ENCODE measurements at places on chromosomes 12 and 14. TPM values are rescaled to one million over a fixed set of nuclear protein-coding genes. Genes with fewer than 3 reads are reported as not detected.

- no peak overlapping the region for H3K27ac ChIP-seq
- H3K4me1 ChIP-seq: no peaks in the 10 kb centered on the region
- H3K36me3 ChIP-seq: no peaks in the 10 kb centered on the region
- peaks cover 22% of the 10 kb centered on the region for H3K27me3 ChIP-seq
These were observed 71.9 kb downstream of the GSC start for GRCh38 chr14:94697773-94698556.

DNA sequence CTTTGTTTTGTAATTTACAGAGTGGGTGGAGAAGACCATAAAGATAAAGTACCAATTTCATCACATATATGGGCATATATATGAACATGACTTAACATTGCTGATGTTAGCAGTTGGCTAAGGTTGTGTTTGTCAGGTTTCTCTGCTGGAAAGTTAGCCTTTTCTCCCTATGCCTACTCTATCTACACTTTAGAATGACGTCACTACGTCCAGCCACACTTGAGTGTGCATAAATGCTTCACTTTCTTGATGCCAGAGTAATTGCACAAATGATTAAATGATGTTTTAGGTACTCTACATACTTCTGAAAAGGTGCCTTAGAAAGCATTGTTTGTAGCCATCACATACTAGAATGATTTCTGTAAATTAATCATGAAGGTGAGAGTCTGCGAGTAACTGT is 759.2 kb upstream of the MGAT4C start:
- H3K36me3 ChIP-seq: no peaks in the 10 kb centered on the region
- H3K27me3 ChIP-seq: no peaks in the 10 kb centered on the region
- no peaks in the 10 kb centered on the region for H3K4me1 ChIP-seq
- H3K27ac ChIP-seq: no peak overlapping the region

DNA sequence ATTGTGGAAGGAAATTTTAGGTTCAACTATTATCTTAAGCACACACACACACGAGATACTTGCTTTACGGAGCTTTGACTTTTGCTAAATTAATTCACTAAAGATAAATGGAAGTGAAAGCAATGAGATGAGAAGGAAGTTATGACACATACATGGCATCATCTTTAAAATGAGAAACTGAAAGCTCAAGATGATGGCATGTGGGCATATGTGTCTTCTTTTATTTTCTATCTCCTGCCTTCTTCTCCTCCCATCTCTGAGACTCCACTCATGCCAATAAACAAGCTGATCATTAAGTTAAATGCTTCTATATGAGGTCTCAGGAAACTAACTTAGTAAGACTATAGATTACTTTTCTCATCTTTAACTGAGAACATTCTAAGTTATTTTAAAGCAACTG is 216.7 kb downstream of the MED13L start:
- no peak for DNase-seq
- no peak overlapping the region for H3K27ac ChIP-seq
- H3K4me1 ChIP-seq: peaks cover 42% of the 10 kb centered on the region
- H3K27me3 ChIP-seq: no peaks in the 10 kb centered on the region
- no peaks in the 10 kb centered on the region for H3K36me3 ChIP-seq
- H3K4me3 ChIP-seq: no peak overlapping the region

DNA sequence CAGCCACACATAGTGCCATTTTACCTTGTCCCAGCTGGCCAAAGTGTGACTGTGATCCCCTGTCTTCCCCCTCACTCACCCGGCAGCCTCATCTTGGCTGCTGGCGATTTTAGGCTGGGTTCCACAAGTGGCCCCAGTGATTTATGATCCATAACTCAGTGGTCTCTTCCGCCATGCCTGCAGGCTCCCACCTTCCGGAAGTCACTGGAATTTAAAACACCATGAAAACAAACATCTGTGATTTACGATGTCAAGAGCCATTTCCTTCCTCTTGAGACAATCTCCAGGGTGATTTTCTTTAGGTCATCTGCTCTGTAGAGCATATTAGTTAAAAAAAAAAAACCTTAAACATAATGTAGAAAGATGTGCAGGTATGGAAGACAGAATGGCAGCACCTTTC is 282.3 kb downstream of the CACNA1C start:
- no peaks in the 10 kb centered on the region for H3K36me3 ChIP-seq
- no peaks in the 10 kb centered on the region for H3K27me3 ChIP-seq
- no peak overlapping the region for H3K4me3 ChIP-seq
- H3K27ac ChIP-seq: peak overlapping the region; percentile 82
- DNase-seq: no peak

- no peaks in the 10 kb centered on the region for H3K27me3 ChIP-seq
- no peak overlapping the region for H3K27ac ChIP-seq
- no peak overlapping the region for H3K4me3 ChIP-seq
- H3K36me3 ChIP-seq: no peaks in the 10 kb centered on the region
- no peak for DNase-seq
These were observed 46.1 kb downstream of the MAPKAPK5 start for GRCh38 chr12:111887926-111888745.

GRCh38 chr12:5872745-5873144 is 72.3 kb downstream of the ANO2 start:
- no peak for DNase-seq
- no peaks in the 10 kb centered on the region for H3K36me3 ChIP-seq
- no peaks in the 10 kb centered on the region for H3K27me3 ChIP-seq
- no peaks in the 10 kb centered on the region for H3K4me1 ChIP-seq
- H3K27ac ChIP-seq: no peak overlapping the region

- no peaks in the 10 kb centered on the region for H3K36me3 ChIP-seq
- H3K4me3 ChIP-seq: no peak overlapping the region
- DNase-seq: no peak
These were observed 119.2 kb downstream of the NAV3 start for GRCh38 chr12:77949943-77950342.

DNA sequence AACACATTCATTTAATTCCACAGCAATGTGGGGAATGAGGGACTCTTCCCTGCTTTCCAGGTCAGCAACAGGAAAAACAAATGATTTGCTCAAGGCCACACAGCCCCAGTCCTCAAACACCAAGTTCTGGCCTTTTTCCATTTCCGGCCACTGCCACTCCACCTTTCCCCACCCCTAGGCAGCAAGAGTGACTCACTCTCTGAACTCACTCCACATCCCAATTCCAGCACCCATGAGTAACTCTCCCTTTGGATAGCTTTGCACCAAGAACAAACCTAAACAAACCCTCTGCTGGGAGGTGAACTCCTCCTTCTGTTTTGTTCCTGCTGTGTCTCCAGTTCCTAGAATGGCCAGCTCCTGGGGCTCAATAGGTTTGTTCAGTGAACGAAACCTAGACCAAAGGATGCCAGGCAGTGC is 30.4 kb upstream of the PLEKHG6 start:
- H3K36me3 ChIP-seq: no peaks in the 10 kb centered on the region
- no peak overlapping the region for H3K4me3 ChIP-seq
- peaks cover 28% of the 10 kb centered on the region for H3K4me1 ChIP-seq
- peak overlapping the region; percentile 53 for H3K27ac ChIP-seq
- no peaks in the 10 kb centered on the region for H3K27me3 ChIP-seq

DNA sequence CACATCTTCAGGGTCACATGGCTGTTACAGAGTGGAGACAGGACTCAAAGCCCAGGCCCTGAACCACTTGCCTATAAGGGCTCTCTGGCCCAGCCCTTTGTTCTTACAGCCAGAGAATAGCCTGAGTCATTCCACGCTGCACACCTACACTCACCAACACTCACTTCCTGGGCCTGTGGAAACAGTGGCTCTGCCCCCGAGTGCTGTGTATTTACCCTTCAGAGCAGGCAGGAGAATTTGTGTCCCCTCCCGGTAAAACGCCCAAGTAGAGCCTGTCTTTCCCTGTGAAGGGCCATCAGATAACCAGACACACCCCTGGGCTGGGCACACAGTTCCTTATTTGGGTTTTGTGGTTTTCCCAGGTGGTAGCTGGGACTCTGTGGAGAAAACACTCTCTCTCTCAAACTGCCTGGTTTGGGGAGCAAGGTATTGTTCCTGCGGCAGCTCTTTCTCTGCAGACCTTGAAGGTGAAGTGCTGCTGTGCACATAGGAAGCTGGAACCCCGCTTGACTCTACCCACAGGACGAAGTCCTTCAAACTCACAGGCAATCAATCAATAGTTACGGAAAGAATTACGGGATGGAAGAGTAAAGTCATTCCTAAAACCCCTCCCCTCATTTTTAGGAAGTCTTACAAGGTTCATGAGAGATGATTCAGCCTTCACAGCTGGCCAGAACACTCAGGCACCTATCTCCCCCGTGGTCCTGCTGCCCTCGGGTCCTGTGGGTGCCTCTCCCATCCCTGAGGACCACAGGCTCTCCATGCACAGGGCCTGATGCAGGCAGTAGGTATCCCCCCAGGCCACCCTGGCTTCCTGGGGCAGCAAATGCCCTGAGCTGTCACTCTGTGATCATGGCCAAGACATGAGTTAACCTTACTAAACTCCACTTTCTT is 20.3 kb downstream of the FIGNL2 start:
- no peaks in the 10 kb centered on the region for H3K36me3 ChIP-seq
- no peak for DNase-seq
- H3K4me3 ChIP-seq: no peak overlapping the region
- peaks cover 5% of the 10 kb centered on the region for H3K27me3 ChIP-seq

GRCh38 chr14:81440041-81440440 is 39.9 kb upstream of the STON2 start:
- no peaks in the 10 kb centered on the region for H3K4me1 ChIP-seq
- DNase-seq: no peak
- peaks cover 72% of the 10 kb centered on the region for H3K27me3 ChIP-seq
- H3K27ac ChIP-seq: no peak overlapping the region
- H3K4me3 ChIP-seq: no peak overlapping the region

SLCO1B1 gene
- polyA plus RNA-seq: not detected

GLS2 gene
- 0.59 TPM for polyA plus RNA-seq

SERPINA10 gene
- polyA plus RNA-seq: not detected

OR4K1 gene
- polyA plus RNA-seq: not detected

RAD51AP1 gene
- polyA plus RNA-seq: 0.46 TPM

RFX4 gene
- 0.01 TPM for polyA plus RNA-seq

SMOC1 gene
- polyA plus RNA-seq: 2.9 TPM
